Progenitor cell of endocrine pancreas (in vitro differentiated cells): ENCODE measurements at places on chromosomes 4 and X. TPM values are rescaled to one million over a fixed set of nuclear protein-coding genes. Genes with fewer than 3 reads are reported as not detected.

DNA sequence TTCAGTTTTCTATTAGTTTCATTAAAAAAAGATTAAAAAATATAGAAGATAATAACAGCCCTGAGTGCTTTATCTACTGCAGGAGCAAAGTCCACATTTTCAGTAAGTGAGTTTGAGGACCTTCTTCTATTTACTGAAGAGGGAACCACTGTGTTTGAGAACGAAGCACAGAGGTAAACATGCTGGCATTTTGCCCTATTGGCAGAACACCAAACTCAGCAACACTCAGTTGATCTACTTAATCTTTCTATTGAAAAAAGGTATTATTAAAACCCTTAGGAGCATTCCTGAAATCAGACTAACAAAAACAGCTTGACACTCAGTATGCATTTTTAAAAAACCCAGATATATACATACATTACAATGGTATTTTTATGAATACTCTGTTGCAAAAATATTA is 1496.7 kb downstream of the TECRL start:
- no peak for DNase-seq

GRCh38 chr4:184347251-184348239 is 126.8 kb downstream of the IRF2 start:
- DNase-seq, result no peak

DNA sequence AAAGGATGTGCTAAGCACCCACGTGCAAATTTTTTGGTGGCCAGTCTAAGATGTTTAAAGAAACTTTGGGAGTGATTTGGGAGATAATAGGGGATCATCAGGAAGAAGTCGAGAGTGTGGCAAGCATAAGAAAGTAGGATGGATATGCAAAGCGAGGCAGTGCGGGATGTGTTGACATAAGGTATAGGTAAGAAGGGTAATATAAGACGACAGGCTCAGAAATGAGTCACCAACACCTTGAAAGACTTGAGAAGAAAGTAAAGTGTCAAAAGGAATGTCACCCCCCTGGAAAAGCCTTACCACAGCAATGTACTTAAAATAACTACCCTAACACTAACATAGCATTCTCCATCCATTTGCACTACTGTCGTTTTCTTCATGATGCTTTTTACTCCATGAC is 69.8 kb upstream of the BMP2K start:
- no peak for DNase-seq

TLR6 gene
- 0.89 and 1.1 TPM in 2 replicates for total RNA-seq
